8988T (cell line): ENCODE measurements at places on chromosomes 11 and 22.

GRCh38 chr11:8593455-8593854 is 573 bp downstream of the STK33 start:
- DNase-seq = no peak

- no peak for DNase-seq
Measured at GRCh38 chr11:128457874-128458273, 129.5 kb downstream of the ETS1 start.

DNA sequence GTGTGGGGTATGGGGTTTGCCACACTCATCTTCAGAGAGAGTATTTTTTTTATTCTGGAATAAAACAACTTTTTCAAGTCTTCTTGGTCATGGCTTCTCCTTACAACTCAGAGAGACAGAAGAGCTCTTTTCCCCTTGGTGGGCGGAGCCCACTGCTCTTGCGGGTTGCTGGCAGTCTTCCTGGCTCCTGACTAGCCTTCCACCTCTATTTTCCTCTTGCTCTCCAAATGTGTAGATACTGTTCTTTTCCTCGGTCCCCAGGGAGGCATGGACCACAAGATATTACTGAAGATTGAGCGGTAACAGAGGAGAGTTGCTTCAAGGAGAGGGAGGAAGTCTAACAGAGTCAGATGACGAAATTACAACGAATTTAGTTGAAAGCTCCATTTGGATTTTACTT is 210.6 kb downstream of the NTM start:
- no peak for DNase-seq

- DNase-seq = no peak
Measured at GRCh38 chr11:75576499-75576918, 14.5 kb downstream of the SERPINH1 start.

DNA sequence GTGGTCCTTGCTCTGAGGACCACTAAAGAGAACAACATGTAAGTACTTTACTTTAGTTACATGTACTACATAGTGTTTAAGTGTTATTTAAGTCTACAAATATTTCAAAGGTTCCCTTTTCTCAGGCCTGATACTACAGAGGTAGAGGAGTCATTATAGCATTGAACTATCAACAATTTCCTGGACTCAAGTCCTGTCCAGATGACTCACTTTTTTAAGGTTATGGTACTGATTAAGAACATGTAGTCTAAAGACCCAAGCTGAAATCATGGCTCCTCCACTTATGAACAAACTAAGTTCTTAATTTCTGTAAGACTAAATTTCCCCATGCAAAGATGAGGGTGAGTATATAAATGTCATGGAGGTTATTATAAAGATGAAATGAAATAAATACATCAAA is 74.7 kb downstream of the NARS2 start:
- no peak for DNase-seq
